ENCODE measurements at places on chromosomes 13 and 19.

DNA sequence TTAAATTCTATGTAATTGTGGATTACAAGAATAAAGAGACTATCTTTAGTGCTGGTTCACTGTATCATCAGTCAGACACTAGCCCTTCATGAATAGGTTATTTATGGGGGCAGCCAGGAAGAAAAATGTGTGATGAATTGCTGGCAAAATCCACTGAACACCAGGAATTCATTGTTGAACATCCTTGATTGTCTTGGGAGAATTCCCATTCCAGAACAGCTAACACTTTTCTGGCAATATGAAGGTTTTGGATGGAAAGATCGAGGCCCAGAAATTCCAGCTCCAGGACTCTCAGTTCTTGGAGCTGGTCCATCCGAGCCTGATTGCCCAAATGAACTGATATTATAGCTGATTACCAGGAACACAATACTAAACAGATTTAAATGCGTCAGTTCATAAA lies 11.5 kb upstream of the SPART start:
- no peak for DNase-seq

DNA sequence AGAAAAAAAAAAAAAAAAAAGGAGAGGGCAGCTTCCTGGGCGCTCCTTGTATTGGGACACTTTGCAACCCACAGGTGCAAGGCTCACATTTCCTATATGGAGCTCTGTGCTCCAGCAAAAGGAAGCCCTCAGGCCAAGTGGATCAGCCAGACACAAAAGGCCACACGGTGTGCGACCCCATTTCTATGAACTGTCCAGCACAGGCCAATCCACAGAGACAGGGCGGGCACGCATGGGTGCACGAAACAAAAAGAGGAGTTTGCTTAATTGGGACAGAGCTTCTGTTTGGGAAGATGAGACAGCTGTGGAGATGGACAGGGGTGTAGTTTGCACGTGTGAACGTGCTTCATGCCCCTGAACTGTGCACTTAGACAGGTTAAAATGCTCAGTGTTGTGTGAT lies 31.6 kb upstream of the MATK start:
- DNase-seq = no peak

- no peak for DNase-seq
Observed at GRCh38 chr13:59012731-59013130, 1151.0 kb downstream of the DIAPH3 start.

- DNase-seq = peak; percentile 43
Observed at GRCh38 chr19:37007587-37008220, 70.5 kb upstream of the ZNF420 start.

DNA sequence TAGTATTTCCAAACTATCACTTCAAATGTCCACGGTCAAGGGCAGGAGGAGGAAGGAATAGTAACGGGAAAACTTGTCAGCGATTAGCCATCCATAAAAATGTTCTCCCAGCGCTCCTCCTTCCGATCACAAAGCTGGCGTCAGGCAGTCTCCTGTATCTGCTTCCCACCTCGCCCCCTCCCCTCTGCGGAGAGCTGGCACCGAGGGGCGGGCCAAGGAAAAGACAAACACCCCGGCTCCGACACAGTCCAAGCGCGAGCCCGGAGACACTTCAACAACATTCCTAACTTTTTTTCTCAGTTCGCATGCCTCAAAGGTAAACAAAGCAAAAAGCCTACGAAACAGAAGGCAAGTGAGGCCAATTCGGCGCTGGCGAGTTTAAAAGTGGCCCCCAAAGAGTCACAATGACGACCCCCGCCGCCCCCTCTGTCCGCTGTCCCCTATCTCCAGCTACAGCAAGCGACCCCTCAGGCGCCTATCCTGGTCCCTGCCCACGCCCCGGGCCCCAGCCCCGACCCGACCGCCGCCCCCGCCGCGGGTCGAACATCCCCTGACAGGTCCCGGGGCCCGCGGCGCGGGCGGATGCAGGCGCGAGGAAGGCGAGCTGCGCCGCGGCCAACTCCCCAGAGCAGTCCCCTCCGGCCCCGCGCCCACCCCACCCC lies 736 bp downstream of the SMAD9 start:
- no peak for DNase-seq

- DNase-seq = no peak
Observed at GRCh38 chr19:54141356-54141755, 3.8 kb downstream of the CNOT3 start.

DNA sequence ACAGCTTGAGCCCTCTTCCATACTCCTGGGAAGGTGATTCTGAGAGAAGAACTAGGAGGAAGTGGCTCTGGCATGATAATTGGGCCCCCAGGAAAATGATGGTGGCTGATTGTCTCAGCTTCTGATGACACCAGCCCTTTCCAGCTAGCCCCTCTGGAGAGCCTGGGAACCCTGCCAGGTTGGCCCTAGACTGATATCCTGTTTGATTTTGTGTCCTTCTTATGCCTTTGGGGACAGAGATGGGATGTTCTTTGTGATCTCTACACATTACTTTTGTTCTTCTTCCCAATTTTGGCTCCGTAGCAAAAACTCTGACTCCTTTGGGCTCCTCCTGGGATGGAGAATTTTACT lies 39.7 kb downstream of the ERICH6B start:
- DNase-seq = no peak

DNA sequence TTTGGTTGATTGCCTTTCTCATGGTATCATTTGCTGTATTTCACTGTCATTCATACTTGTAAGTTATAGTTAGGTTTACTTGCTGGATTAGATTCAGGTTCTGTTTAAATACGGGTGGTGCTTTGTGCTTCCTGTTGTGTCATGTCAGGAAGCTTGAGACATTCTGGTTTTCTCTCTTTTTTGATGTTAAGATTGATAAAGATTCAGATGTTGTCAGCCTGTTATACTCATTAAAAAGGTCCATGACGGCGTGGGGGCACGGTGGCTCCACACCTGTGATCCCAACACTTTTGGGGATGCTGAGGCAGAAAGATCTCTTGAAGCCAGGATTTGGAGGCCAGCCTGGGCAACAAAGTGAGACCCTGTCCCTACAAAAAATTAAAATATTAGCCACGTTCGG lies 45.7 kb downstream of the NAA16 start:
- peak; percentile 4 for DNase-seq

DNA sequence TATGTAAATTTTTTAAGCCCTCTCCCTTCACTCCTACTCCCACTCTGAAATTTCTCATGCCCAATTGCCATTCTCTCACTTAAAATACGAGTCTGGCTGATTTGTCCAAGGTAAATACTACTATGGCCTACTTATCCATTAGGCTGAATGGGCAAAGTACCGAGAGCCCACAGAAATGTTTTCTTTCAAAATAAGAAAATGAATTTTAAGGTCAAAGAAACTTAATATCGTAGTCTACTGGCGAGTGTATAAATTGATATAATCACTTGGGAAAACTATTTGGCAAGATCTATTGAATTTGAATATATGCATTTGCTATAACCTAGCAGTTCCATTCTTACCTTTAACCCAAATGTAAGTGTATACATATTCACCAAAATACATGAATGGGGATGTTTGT lies 32.7 kb downstream of the ZNF45 start:
- no peak for DNase-seq

GRCh38 chr19:48752496-48753365 lies at the start of gene FUT1:
Gene FUT1 (minus strand): TSS chr19:48752641. CDS start chr19:48751281, 1,360 bp downstream.
- peak; percentile 12 for DNase-seq

DNA sequence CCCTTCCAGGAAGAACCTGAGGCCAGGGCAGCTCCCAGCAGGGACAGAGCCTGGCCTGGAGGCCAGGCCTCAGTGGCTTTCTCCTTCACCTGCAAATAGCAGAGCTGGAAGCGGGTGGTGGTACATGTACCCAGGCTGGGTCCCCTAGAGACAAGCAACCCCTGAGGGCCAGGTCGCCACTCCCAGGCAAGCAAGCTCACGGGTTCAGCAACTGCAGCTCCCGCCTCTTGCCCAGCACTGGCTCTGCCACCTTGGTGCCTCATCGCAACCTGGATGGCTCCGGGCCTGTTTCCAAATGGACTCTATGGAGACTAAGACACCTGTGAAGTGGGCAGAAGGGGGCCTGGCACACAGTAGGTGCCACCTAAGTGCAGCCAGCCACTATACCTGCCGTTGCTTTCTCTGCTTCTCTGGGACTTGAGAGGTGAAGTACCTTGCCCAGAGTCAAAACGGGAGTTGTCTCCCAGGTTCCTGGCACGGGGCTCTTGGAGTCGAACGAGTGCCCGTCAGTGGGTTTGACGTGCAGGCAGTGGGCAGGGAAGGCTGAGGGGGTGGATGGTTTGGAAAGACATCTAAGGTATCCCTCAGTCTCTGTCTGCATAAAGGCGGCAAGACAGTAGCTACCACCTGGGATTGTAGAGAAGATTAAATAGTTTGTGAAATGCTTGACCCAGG lies 2.4 kb upstream of the PLPP2 start:
- no peak for DNase-seq

- DNase-seq = no peak
Observed at GRCh38 chr13:33073338-33073737, 57.1 kb downstream of the KL start.

- no peak for DNase-seq
Observed at GRCh38 chr13:91168386-91168711, 179.1 kb upstream of the MIR17HG start.

DNA sequence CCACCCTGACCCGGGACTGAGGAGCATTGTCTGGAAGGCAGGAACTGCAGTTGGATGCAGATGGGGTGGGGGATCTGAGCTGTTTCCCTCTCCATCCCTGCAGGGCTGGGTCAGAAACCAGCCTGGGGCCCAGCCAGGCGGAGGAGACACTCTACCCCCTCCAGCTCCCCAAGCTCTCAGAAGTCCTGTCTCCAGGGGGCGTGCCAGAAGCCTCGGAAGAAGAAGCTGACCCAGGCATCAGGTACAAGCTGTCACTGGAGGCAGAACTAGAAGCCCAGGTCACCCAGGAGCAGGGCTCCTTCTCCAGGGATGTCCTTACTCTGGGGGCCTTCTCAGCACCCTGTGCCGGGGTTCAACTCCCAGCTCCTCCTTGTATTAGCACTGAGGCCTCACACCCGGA lies 15.5 kb downstream of the SIX5 start:
- DNase-seq = no peak

- DNase-seq = peak; percentile 30
Observed at GRCh38 chr19:4539693-4540581, at the start of gene LRG1. Gene LRG1 (minus strand): TSS chr19:4540036. CDS start chr19:4540013, 23 bp downstream.
